ENCODE measurements at places on chromosomes 3 and 15.

- no peak for DNase-seq
These were observed 3.2 kb upstream of the PPP4R2 start for GRCh38 chr3:72993391-72993790.

DNA sequence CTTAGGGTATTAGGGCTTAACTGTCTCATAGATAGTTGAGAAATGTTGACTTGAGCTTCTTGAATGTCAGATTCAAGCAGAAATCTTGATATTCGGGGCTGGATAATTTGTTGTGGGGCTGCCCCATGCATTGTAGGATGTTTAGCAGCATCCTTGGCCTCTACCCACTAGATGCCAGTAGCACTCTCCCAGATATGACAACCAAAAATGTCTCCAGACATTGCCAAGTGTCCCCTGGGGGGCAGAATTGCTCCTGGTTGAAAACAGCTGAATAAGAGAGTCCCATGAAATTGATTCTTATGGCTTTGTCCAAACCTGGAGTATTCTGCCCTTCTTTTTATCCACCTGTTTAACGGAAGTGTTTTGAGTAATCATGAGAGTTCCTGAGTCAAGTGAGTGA is 15.9 kb upstream of the LCMT2 start:
- no peak for DNase-seq

DNA sequence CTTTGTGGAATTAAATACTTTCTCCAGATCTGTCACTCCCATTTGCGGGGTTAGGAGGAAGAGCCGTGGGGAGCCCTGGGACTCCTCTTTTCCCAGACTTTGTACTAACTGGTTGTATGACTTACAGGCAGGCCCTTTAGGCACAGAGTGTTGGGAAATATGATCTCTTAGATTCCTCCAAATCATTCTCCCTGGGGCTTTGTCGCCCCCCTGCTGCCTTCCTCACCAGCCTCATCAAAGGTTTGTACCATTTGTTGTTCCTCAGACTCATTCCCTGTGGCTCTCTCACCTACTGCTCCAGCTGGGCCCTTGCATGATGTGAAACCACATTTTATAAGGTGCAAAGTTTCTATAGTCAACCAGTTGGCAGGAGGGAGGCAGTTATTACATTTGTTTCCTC is 56.4 kb downstream of the CRYGS start:
- DNase-seq = no peak

- DNase-seq = peak; percentile 5
These were observed 828 bp downstream of the U2SURP start for GRCh38 chr3:143002083-143002712.

GRCh38 chr15:59873644-59874272 is 130.4 kb upstream of the FOXB1 start:
- no peak for DNase-seq

- no peak for DNase-seq
These were observed 351.3 kb upstream of the CCDC54 start for GRCh38 chr3:107025961-107026360.

DNA sequence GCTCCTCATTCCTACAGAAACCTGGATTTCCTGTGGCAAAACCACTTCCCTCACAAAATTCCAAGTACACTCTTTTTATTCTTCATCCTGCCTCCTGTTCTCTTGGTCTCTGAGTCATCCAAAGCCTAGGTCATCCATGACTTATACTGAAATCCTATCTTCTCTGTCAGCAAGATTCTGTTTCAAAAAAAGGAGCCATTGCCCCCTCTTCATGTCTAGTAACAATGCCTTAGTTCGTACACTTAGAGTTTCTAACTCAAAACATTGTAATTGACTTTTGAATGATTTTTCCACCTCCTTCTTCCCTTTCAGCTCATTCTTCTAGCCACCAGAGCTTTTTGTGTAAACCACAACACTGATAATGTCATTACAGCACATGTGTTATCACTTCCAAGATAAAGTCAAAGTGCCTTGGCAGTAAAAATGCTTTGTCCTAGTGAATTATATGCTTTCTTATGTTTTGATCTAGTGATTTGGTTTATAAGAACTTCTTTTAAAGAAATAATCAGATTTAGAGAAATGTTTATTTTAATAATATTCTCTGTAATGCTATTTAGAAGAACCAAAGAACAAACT is 256.5 kb upstream of the NECTIN3 start:
- DNase-seq = no peak

DNA sequence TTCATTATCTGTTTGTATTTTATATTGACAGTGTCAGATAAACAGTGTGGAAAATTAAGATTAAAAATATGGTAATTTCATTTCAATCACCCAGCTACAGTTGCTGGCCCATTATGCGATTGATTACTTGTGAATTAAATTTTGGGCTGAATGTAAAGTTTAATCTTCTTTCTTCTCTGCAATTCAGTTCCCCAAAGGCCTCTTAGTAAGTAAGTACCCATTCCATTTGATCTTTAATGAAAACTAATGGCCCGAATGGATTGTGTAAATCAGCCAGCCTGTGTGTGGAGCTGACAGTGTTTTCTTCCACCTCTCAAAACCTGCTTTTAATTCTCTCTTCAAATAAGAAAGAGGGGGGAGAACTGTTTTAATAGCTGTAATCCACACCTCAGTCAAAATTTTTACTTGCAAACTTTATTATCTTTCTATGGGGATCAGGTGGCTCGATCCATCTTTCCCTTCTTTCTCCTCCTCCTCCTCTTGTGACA is 307.1 kb downstream of the IL20RB start:
- no peak for DNase-seq

DNA sequence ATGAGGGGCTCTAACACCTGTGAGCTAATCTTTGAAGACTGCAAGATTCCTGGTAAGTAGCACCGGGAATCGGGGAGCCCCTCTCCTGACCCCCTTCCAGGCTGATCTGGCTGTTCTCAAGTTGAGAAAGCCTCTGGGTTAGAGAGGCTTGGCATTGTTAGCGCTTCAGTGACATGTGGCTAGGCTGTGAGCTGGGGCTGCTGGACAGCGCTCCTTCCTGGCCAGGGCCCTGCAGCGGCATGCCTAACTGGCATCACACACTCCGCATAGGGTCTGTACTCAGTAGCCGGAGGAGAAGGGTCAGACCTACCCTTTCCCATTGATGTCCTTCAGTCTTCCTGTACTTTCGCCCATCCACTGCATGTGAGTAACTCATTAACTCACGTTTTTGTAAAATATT is 7.4 kb downstream of the IVD start:
- DNase-seq = no peak

DNA sequence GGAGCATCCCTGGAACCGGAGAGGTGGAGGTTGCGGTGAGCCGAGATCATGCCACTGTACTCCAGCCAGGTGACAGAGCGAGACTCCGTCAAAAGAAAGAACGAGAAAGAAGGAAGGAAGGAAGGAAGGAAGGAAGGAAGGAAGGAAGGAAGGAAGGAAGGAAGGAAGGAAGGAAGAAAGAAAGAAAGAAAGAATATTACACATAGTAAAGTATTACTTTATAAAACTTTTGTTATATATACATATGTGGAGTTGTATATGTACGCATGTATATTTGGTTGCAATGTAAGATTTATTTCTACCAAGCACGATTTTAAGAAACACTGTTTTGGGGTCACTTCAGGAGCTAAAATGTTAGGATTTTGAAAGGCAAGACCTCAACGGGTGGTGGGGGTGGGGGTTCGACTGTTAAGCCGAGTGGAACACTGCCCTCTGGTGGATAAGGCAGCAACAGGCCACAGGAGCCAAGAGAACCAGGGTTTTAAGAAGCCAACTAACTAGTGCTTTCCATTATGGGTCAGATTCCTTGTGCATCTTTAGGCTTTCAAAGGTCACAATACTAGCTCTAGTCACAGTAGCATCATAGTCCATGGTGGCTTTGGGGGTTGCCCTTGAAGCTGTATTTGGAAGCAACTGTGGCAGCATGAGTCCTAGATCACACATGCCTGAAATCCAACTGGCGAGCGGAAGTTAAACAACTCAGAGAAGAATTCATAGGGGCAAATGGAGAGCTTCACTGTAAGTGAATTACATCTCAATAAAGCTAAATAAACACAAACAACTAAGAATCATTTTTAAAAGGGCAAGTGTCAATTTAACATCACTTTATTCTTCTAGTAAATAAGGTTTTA is 22.5 kb downstream of the GLB1 start:
- peak; percentile 72 for DNase-seq

DNA sequence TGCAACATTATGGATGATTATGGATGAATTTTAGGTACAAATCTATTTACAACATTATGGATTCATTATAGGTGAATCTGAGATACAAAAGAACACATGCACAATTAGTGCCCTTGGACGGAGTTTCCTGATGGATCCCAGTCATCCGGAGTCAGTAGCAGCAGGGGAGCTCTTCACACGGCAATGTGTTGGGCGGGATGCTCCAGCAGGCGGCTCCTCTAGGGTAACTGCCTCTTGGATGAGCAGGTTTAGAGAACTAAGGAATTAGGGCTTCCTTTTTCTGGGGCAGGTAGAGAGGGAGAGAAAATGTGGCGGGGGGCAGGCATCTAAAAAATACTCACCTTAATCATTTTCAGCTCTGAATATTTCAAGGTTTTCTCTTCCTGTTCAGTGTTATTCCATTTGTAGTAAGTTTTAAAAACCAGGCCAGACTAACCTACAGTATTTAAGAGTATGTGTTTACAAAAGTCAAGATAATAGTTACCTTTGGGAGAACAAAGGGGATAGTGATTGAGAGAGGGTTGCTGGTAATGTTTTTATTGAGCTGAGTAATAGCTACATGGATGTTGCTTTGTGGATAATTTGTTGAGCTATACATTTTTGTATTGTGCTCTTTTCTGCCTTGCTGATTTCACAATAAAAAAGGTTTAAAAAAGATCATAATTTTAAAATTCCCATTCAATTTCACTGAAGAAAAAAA is 27.4 kb upstream of the GOLM2 start:
- DNase-seq = no peak

DNA sequence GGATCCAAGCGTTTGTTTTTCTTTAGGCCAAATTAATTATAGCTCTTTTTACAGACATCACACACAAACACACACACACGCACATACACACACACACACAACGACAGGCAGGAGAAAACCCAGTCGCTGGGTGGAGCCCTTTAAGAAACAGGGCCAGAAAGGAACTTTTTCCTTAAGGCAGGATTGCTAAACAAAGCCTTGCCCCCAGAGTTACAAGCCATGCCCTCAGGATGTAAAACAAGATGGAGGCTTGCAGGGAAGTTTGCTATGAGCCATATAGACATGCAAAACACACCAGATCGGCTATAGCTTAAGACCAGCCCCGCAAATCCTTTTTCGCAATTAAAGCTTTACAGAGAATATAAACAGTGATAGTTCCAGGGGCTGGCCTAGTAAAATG is 16.3 kb upstream of the IQCF2 start:
- DNase-seq = no peak

All from activated T-cell treated with anti-CD3 and anti-CD28 coated beads, Interleukin-2, amount 50 U/mL, for 4 hours (primary cell).